ENCODE measurements at places on chromosomes 3 and 15.
A peak's percentile ranks its signal among the peaks of the same experiment; 100 is the strongest.

- DNase-seq: no peak
These were observed 34.4 kb downstream of the C3orf80 start for GRCh38 chr3:160259589-160259988.

DNA sequence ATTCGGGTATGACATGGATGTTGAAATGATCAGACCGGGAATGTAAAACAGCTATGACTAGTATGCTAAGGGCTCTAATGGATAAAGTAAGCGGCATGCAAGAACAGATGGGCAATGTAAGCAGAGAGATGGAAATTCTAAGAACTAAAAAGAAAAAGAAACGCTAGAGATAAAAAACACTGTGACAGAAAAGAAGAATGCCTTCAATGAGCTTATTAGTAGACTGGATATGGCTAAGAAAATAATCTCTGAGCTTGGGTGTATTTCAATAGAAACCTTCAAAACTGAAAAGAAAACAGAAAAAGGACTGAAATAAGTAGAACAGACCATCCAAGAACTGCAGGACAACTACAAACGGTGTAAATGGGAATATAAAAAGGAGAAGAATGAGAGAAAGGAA is 101.2 kb downstream of the HES1 start:
- no peak for DNase-seq

DNA sequence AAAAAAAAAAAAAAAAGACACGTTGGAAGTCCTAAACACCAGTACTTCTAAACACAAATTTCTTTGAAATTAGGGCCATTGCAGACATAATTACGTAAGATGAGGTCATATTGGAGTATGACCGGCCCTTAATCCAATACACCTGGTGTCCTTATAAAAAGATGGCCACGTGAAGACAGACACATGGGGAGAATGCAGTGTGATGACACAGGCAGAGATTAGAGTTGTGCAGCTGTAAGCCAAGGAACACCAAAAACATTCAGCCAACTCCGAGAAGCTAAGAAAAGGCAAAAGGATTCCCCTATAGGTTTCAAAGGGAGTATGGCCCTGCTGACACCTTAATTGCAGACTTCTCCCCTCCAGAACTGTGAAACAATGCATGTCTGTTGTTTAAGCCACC is 379.0 kb upstream of the PDZRN3 start:
- DNase-seq: no peak

DNA sequence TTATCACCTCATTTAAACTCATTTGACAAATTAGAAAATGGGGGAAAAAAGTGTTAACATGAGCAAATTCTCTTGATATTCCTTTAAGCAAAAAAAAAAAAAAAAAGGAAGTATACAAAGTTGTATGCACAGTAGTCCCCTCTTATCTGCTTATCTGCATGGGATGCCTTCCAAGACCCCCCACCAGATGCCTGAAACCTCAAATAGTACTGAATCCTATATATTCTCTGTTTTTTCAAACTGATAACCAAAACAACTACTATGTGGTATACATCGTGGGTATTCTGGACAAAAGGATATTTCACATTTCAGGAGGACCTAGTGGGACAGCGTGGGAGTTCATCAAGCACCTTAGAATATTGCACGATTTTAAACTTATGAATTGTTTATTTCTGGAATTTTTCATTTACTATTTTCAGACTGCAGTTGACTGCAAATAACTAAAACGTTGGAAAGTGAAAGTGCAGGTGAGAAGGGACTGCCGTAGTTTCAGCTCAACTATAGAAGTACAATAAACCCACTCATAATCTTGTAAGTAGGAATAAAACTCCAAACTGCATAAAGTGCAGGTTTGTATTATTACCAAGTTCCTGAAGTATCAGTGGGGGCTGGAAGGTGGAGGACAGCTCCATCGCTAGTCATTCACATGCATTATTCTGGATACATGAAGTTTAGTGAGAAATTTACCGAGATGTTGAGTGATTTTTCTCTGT is 43.6 kb upstream of the PLCL2 start:
- no peak for DNase-seq

DNA sequence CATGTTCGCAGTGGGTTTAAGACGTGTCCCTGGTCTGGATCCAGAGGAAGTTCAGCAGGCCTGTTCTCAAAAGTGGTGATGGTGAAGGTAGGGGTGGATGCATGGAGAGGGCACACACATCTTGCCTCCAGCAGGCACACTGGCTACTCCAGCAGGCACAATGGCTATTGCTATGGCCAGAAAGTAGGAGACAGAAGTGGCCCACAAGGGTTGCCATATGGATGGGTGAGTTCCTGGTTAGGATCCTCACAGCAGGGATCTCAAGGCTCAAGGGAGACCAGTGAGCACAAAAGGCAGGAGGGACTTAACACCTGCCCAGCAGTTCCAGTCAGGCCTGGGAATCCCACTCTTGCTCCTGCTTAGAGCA is 107.9 kb downstream of the LRIG1 start:
- no peak for DNase-seq

DNA sequence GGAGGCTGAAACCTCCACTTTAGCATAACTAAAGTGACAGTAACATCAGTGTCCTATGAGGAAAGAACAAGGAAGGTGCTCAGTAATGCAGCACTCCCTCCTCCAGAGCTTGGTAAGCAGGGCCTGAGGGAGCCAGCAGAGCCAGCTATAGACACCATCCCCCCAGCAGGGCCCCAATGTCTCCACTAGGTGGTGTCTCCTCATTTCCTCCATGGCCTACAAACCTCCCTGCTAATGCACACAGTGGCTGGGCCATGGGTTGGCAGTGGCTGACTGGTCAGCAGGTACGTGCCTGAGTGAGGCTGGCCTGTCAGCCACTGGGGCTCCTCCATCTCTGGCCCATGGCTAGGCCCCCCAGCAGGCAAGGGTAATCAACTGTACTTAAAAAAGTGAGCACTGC is 13.6 kb downstream of the MRPS25 start:
- DNase-seq: peak; percentile 67

- no peak for DNase-seq
These were observed 1.2 kb downstream of the DUOX2 start for GRCh38 chr15:45112591-45113379.

DNA sequence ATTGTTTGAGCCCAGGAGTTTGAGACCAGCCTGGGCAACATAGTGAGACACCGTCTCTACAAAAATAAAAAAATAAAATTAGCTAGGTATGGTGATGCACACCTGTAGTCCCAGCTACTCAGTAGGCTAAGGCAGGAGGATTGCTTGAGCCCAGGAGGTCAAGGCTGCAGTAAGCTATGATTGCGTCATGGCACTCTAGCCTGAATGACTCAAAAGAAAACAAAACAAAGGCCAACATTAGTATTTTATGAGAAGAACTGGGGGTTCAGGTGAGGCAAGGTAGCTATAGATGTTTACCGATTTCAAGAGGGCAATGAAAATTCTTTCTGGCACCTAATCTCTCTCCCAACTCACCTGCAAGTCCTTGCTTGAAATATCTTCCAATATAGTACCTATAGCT is 77.2 kb downstream of the GREM1 start:
- DNase-seq: no peak

DNA sequence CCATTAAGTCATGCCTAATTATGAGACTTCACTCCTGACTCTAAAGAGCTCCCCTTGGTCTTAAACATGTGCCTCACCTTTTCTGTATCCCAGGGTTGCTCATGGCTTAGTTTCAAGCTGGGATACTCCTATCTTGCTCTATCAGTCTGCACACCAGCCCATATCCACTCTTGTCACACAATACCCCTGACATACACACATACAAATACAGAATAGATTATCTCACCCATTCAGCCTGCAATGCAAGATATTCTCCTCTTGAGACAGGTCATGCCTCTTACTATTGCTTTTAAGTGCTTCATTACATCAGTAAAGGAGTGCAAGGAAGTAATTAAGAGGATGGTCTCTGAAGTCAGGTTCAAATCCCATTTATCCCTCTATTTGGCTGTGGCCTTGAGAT is 587.3 kb downstream of the IGSF11 start:
- DNase-seq: no peak

DNA sequence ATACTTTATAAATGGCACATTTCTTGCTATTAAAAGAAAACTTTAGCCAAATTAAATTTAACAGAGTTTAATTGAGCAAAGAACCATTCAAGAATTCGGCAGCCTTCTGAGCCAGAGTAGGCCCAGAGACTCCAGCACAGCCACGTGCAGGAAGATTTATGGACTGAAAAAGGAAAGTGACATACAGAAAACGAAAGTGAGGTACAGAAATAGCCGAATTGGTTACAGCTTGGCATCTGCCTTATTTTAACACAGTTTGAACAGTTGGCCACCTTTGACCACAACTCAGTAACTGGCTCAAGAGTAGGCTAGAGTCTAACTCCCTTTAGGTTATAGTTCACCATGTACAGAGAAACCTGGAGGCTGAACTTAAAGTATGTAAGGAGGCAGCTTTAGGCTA is 17.6 kb downstream of the CFAP44 start:
- DNase-seq: no peak

- no peak for DNase-seq
These were observed 56.5 kb upstream of the NTRK3 start for GRCh38 chr15:88312941-88313579.

DNA sequence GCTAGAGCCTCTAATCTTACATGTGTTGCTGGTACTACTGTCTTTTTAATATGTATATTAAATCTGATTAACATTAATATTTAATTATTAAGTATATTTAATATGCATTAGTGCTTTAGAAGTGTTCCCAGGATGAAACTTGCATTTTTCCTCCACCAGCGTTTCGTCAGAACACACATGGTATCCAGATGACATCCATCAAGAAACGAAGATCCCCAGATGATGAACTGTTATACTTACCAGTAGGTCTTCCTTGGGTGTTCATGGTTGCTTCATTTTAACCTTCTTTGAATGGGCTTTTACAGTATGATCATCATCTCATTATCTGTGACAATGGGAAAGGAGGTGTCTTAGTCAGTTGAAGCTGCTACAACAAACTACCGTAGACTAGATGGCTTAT is 238.0 kb downstream of the TP63 start:
- no peak for DNase-seq

DNA sequence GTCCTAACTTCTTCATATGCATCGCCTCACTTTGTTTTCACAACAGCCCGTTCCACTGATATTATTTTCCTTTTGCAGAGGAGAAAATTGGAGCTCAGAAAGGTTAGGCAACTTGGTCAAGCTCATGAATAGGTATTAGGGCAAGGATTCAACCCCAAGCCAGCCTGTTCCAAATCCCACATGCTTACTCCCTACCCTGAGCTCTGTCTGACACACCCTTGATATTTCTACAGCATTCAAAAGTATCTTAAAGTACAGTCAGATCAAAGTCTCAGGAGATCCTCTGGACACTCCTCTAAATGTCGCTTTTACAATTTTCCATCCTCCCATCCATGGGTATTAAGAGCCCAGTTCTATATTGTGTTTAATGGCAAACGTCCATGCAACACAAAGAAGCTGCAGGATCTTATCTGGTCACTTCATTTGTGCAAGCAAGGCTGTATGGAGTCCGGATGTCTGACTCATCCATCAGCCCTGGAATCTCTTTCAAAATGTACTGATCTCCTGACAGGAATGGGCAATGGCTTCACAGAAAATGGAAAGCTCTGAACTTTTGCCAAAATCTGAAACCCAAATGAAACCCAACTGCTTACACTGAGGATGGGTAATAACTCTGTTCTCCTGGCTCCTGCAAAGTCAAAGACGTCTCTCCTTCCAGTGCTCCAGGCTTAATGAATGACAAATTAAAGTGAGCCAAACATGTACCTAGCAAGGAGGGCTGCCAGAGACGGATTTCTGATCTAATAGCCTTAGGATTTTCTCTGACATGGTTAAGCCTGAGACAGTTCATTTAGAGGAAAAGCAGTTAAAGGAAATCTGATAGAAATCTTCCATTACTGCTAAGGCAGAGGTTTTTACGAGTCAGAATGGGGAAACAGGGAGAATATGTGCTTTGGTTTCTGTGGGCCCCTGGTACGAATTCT is 230.9 kb upstream of the RORA start:
- peak; percentile 79 for DNase-seq

DNA sequence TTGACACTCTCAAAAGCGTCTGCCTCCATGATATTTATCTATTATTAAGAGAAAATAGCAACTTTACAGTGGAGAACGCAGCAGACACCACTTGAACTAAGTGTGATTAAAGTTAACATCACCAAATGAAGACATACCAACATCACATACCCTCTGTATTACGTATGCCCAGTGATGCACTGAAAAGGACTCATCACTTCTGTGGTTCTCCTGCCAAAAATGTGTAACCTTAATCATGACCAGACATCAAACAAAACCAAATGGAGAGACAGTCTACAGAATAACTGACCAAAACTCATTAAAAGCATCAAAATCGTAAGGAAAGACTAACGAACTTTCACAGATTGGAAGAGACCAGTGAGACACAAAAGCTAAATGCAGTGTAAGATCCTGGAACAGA is 103.2 kb downstream of the PPP2R3A start:
- no peak for DNase-seq

GRCh38 chr15:25850154-25851111 is 12.7 kb downstream of the ATP10A start:
- DNase-seq: peak; percentile 94

- peak; percentile 50 for DNase-seq
These were observed 71.9 kb upstream of the SLC6A11 start for GRCh38 chr3:10744098-10744465.

GRCh38 chr15:80247320-80247719 is 4.7 kb downstream of the CTXND1 start:
- no peak for DNase-seq

DNA sequence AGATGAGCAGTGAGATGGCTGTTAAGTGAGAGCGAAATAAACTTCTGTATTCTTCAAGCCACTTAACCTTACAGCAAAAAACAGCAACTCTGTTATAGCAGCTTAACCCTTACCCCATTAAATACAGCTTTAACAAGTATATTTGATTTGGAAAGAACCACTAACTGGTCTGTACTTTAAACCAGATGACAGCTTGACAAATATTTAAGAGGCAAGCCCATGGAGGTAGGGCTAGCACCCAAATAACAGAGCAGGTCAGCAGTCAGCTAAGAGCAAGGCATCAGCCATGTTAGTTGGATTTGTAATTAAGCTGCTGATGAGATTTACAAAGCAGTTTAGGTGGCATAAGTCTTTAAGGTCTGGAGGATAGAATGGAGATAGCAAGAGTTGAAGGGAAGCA is 3.5 kb downstream of the LZTFL1 start:
- DNase-seq: no peak

DNA sequence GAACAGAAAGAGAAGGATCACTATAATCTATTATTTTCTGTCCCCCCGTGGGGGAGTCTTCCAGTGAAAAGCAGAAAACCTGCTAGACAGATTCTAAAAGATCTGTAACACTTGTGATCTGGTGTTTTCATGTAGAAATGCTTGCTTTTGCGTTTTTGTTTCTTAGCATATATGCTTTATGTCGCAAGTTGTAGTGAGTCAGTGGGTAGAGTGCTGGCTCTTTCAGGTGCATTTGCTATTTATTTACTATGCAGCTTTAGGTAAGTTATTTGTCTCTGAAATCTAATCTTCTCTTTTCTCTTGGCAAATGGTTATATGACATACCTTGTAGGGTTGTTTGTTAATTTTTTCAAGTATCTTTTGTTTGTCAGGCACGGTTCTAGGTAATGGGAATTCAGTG is 9.4 kb downstream of the AKAP13 start:
- no peak for DNase-seq

GRCh38 chr3:145698250-145698649 is 462.7 kb downstream of the PLOD2 start:
- no peak for DNase-seq
